ENCODE measurements at places on chromosomes 11 and 22.

GRCh38 chr22:39308614-39309363 lies 10.6 kb downstream of the RPL3 start:
- no peak for DNase-seq

DNA sequence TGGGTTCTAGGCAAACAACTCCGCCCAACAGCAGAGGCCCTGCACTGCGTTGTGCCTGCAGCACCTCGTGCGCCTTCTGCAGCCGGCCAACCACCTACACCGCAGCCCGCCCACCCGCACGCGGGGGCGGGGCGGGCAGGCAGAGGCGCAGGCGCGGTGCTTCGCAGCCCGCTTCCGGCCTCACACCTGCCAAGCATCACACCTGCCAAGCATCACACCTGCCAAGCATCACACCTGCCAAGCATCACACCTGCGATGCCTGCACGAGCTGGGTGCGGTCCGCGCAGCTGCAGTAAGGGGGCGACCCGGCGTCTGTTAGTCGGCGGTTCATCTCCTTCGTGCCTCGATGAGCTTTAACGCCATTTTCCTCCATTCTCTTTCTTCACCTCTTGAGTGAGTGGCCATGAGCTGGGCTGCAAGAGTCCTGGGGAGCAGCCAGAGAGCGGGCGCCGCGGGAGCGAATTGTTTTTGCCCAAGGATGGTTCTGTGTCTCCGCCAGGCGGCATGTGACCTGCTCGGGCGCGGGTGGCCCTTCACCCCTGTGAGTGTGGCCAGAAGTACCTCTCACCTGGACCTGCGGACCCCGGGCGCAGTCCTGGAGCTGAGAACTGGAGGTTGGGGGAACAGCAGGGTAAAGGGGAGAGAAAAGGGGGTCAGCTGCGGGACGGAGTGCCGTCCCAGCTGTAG lies at the start of gene LDHAL6A:
Gene LDHAL6A (plus strand): TSS at position 171 of the 687 bp plus-strand sequence. CDS start 825 bp downstream, outside the sequence.
- no peak for DNase-seq

DNA sequence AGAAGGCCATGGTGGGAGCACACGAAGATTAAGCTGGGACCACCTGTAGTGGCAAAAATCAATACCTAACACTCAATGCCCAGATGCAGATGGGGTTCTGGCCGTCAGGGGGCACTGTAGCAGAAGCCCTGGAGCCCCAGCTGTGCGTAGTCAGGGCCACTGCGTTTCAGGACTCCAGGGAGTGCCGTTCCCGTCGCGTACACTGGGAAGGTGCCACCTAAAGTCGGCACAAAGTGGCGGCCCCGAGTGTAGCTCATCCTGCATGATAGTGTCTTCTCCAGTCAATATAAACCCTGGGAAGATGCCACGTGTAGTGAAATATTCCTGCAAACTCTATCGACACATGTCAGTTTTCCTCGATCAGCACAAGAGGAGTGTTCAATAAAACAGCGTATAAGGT lies 123.8 kb upstream of the NTM start:
- no peak for DNase-seq

- DNase-seq: no peak
These were observed 705 bp downstream of the UNC93B1 start for GRCh38 chr11:68002938-68003845.

GRCh38 chr11:124499711-124500110 lies 43.7 kb downstream of the OR8B12 start:
- no peak for DNase-seq

DNA sequence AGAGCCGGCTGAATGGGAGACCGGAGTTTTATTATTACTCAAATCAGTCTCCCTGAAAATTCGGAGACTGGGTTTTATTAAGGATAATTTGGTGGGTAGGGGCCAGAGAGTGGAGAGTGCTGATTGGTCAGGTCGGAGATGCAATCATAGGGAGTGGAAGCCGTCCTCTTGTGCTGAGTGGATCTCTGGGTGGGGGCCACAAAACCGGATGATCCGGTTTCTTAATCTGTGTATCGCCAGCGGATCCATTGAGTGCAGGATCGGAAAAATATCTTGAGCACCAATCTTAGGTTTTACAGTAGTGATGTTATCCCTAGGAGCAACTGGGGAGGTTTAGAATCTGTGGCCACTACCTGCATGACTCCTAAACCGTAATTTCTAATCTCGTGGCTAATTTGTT lies 886 bp upstream of the NIPSNAP1 start:
- no peak for DNase-seq

All from NCI-H2107 (cell line).